GM20000 (cell line): ENCODE measurements at places on chromosomes 5 and 9.
A peak's percentile ranks its signal among the peaks of the same experiment; 100 is the strongest.

DNA sequence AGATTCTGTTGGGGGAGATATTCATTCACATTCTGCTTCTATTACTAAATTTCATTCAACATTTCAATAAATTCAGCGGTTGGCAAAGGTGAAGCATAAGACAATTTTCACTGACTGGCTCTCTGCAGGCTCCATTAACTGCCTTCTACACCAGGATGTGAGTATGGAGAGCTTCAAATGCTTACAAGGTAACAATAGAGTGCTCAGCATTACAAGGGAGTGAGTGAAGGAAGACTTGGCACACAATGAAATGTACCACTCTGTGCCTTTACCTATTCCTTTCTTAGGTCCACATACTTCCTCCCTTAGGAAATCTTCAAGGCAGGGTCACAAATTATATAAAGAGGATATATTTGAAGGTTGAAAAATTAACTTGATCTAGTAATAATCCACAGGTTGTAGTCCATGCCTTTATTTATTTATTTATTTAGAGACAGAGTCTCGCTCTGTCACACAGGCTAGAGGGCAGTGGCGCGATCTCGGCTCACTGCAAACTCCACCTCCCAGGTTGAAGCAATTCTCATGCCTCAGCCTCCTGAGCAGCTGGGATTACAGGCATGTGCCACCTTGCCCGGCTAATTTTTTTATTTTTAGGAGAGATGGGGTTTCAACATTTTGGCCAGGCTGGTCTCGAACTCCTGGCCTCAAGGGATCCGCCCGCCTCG is 76.6 kb upstream of the FAM169A start:
- no peak for DNase-seq

GRCh38 chr5:133460172-133460758 is 152.1 kb downstream of the FSTL4 start:
- peak; percentile 62 for DNase-seq

GRCh38 chr9:121358751-121359150 is 11.3 kb downstream of the STOM start:
- no peak for DNase-seq

GRCh38 chr5:78895616-78896015 is 89.5 kb downstream of the ARSB start:
- no peak for DNase-seq

GRCh38 chr5:132774896-132775295 is 2.1 kb downstream of the SEPTIN8 start:
- no peak for DNase-seq

- peak; percentile 49 for DNase-seq
Observed at GRCh38 chr9:84694248-84694647, 24.7 kb downstream of the NTRK2 start.

DNA sequence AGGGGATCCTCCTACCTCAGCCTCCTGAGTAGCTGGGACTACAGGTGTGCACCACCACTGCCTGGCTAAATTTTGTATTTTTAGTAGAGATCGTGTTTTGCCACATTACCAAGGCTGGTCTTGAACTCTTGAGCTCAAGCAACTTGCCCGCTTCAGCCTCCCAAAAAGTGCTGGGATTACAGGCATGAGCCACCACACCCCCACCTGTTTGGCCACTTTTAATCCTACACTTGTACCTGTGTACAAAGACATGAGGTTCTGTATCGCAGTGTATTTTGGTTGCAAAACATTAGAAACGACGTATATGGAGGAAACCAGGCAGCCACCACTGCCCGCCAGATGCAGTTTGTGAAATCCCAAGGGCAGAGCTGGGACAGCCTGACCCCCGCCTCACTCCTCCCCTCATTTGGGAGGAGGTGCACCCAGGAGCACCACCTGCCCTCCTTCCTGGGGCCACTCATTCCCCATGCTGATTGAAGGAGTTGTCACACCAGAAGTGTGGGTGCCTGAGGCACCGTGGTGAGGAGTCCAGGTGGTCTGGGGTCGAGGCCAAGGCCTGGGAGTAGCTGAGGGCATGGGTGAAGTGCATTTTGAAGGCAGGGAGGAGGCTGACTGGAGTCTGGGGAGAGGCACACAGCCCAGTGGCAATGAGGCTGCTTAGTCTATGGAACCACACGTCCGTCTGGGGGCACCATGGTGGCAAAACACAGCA is 39.3 kb upstream of the OLFM1 start:
- no peak for DNase-seq

GRCh38 chr5:103973669-103974068 is 411.1 kb upstream of the NUDT12 start:
- no peak for DNase-seq

GRCh38 chr9:111034898-111035539 is 3.3 kb downstream of the LPAR1 start:
- no peak for DNase-seq

- peak; percentile 29 for DNase-seq
Observed at GRCh38 chr9:34125681-34126206, 754 bp downstream of the DCAF12 start.

DNA sequence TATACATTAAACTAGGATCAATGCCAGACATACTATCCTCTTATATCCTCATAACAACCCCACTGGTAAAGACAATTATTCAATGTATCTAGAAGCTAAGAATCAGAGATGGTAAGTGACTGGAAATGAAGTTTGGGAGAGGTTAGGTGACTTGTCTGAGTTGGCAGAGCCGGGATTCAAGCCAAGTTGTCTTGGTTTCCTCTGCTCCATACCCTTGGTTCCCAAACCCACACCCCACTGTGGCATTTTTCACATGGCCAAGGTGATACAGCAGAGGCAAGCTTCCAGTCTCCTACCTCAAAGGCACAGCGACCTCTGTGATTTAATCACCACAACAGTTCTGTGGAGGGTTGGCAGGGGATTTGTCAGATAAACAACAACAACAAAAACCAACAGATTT is 34.7 kb upstream of the ADRB2 start:
- no peak for DNase-seq
